CD4-positive, CD25-positive, alpha-beta regulatory T cell (primary cell): ENCODE measurements at places on chromosomes 6 and 20.

DNA sequence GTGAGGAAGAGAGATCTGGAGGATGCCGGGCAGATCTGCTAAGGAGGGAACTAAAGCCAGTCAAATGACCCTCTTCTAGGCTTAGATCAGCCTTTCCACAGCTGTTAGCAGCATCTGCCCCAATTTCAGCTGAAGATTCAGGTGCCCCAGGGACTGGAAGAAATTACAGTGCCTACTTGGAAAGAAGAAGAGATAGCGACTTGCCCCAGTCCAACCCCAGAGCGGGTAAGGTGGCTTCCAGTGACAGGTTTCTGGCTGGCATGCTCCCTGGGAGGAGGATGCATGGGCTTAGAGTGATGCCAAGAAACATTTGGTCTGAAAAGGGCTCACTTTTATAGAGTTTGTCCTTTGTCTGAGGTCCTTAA is 620 bp downstream of the TJAP1 start:
- DNase-seq: no peak

- DNase-seq: no peak
Observed at GRCh38 chr20:34794006-34794585, 31.4 kb downstream of the NCOA6 start.

DNA sequence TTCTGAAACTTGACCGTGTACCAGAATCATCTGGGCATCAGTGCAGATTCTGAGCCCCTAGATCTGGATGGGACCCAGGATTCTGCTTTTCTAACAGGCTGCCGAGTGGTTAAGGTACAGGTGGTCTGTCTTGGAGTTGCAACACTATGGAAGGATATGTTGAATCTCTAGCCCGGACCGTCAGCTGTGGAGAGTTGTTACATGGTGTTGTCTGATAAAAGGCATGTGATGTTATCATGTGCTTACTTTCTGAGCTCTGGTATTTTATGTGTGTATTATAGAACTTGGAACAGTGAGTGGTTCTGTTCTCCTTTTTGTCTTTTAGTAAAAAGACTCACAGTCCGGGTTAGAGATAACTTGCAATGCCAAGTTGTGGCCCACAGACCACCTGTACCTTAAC is 123.0 kb downstream of the JARID2 start:
- no peak for DNase-seq

DNA sequence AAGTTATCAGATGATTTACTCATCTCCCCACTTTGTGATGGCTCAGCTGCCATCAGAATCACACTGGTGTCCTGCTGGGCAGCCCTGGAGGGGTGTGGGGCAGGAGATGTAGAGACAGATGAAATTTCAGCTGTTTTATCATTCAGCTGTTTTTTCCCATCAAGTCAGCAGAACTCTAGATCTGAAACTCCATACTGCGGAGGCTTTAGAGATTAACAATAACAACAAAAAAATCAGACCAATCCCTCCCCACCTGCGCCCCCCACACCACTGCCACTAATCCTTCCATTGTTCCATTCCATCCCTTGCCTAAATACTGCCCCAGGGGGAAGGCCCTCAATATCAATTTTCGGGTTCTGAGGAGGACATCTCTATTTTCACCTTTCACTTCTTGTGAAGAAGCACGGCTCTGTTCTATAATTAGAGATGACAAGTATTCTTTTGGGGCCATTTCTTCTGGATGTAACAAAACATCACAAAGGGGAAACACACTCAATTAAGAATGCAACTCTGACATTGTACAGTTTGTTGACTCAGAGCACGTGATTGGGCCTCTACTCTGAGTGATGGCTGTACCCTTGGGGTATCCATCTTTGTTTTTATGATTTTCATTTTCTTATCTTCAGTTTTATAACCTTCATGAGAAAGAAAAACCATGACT is 396.3 kb downstream of the ZFAND3 start:
- no peak for DNase-seq

DNA sequence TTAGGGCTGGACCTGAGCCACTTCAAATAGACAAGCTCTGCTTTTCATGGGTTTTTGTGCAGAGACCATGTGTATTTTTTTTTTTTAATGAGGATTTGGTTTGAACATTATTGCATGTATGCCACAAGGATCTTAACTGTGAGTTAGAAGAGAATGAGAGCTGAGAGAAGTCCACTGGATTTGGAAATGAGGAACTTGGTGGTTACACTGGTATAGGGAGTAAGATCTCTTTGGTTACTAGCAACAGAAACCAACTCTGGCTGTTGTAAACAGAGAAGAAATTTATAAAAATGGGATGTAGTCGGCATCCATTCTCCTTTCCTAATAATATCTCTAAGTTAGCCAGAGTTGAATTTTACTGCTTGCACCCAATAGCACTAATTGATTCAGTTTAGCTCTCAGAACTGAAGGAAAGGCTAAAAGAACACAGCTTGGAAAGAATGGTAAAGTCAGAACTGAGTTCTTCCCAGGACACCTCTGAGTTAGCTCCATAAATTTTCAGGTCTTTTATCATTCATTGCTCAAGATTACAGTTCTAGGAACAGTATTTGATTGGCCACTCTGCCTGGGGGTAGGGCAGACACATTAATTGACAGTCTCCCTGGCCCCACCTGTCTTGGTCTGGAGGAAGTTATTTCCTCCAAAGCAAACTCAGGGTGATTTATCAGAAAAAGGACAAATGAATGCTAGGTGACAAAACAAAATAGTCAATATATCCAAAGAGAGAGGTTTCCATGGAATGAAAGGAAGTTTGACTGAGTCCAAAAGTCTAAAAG is 3.9 kb upstream of the WFDC2 start:
- no peak for DNase-seq

DNA sequence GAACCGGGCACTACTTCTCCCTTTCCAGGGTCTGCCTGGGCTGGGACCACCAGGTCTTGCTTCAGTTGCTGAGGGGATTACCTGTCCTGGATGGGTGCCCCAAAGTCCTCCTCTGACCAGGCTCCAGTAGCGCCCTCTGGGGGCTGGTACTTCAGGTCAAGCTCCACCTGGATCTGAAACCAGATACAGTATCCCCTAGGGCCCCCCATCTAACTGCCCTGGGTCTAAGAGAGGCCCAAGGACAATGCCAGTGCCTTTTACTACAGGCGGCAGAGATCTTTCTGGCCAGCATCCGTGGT is 11.2 kb upstream of the SPAG4 start:
- no peak for DNase-seq

GRCh38 chr20:40262219-40262618 is 426.8 kb downstream of the MAFB start:
- no peak for DNase-seq

- no peak for DNase-seq
Observed at GRCh38 chr6:119337252-119337651, 12.3 kb downstream of the MAN1A1 start.

DNA sequence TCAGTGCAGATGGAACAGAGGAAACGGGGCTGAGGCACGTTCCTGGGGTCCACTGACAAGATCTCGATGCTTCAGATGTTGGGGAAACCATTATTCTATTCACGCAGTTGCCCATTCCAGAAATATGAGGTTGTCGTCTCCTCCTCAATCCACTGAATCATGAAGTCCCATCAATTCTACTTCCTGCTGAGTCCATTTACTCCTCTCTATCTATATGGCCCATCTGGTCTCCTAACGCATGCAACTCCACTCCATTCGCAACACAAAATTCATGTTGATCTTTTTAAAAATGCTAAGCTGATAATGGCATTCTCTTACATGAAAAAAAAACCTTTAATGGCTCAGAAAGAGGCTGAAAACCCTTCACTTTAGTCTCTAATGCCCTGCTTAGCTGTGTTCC is 37.5 kb downstream of the MAP3K5 start:
- no peak for DNase-seq

GRCh38 chr20:64036346-64037198 is 590 bp downstream of the C20orf204 start:
- DNase-seq: no peak

GRCh38 chr6:129637340-129638054 is 72.5 kb downstream of the ARHGAP18 start:
- no peak for DNase-seq

DNA sequence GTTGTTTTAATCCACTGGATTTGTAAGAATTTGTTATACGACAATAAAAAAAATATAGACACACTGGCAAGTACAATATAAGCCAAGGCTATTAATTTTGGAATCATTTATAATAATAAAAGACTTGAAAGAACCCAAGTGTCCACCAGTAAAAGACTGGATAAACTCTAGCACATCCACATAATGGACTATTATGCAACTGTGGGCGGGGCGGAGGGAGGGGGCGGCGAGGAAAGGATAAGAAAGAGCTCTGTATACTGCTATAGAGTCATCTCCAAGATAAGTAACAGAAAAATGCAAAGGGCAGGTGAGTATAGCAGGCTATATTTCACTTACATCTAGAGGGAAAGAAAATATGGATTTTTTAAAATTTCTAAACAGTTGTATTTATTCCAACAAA is 123.3 kb downstream of the TBC1D32 start:
- no peak for DNase-seq

- DNase-seq: peak; percentile 82
Observed at GRCh38 chr6:31580807-31581433, 1.3 kb downstream of the LTB start.

DNA sequence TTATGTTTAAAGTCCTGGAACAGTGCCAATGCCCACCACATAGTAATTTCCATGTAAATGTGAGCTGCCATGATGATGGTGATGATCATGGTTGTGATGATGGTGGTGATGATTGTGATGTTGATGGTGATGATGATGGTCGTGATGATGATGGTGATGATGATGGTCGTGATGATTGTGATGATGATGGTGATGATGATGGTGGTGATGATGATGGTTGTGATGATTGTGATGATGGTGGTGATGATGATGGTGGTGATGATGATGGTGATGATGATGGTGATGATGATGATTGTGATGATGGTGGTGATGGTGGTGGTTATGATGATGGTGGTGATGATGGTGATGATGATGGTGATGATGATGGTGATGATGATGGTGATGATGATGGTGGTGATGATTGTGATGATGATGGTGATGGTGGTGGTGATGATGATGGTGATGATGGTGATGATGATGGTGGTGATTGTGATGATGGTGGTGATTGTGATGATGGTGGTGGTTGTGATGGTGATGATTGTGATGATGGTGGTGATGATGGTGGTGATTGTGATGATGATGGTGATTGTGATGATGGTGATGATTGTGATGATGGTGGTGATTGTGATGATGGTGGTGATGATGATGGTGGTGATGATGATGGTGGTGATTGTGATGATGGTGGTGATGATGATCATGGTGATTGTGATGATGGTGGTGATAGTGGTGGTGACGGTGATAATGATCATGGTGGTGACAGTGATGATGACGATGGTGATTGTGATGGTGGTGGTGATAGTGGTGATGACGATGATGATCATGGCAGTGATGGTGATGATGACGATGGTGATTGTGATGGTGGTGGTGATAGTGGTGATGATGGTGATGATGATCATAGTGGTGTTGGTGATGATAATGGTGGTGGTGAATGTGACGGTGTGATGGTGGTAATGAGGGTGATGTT is 82.3 kb downstream of the PHACTR3 start:
- no peak for DNase-seq

GRCh38 chr6:168735268-168735949 is 294.4 kb downstream of the SMOC2 start:
- DNase-seq: no peak

DNA sequence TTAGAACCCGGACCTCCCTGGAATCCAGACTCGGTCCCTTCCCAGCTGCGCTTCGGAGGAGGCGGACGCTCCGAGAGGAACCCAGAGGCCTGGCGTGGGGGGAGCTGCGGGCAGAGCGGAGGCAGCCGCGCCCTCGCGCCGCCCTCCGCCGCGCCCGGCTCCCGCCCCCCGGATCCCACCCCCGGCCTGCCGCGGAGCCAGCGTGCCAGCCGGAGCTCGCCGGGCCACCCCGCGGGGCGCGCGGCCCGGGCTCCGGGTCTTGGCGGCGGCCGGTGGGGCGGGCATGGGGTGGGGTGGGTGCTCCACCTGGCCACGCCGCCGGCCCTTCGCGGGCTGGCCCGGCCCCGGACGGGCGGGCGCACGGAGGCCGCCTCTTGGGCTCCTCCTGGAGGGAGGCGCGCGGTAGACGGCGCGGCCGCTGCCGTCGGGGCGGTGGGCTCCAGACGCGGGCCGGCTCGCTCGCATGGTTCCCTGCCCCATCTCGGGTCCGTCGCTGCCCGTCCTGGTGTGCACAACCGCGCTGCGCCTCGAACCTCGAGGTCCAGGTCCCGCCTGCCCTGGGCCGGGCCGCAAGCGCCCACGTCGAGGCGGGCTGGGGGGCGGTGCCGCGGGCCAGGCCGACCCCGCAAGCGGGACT is 592 bp upstream of the CDYL start:
- peak; percentile 78 for DNase-seq

- no peak for DNase-seq
Observed at GRCh38 chr6:31651602-31652191, 764 bp downstream of the BAG6 start.

GRCh38 chr6:160733050-160733646 is 31.1 kb downstream of the PLG start:
- DNase-seq: peak; percentile 44

DNA sequence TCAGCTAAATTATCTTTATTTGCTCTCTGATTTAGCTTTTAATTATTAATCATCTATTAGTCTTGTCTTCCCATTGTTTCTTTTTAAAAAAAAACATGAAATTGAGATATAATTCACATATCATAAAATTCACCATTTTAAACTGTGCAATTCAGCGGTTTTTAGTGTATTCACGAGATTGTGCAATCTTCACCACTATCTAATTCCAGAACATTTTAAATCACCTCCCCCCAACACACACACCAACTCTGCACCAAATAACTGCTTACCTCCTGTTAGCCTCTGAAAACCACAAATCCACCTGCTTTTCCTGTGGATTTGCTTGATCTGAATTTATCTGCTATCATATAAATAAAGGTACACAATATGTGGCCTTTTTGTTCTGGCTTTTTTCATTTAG is 8.8 kb upstream of the ABRACL start:
- DNase-seq: no peak

DNA sequence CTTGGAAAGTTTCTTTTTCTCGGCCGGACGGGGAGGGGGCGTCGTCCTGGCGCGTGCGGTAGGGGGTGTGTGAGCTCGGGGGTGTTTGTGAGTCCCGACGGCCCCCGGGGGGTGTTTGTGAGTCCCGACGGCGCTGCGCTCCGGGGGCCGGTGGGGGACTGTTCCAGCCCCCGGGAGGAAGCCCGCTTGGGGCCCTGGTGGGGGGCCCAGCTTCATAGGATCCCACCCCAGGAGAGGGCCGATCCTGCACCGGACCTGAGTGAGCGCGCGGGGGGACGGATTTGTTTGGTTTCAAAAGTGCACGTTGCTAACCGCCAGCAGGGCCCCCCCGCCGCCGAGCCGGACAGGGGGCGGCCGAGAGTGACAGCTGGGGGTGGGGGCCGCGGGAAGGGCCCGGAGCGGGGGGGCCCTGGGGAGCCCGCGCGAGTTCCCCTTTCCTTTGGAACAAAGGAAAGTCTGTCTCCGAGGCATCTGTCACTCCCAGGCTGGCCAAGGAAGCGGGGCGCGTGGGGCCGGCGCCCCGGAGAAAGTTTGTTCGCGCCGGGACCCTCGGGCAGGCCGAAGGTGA is 485 bp downstream of the TGIF2 start:
- no peak for DNase-seq

- no peak for DNase-seq
Observed at GRCh38 chr6:89536231-89536630, 102.3 kb downstream of the LYRM2 start.
